ENCODE measurements at places on chromosomes 6 and 20.

GRCh38 chr6:11585426-11586016 lies 48.0 kb downstream of the TMEM170B start:
- no peak for DNase-seq

- no peak for DNase-seq
Measured at GRCh38 chr20:52494244-52494643, 302.7 kb upstream of the ZFP64 start.

- DNase-seq, result no peak
Measured at GRCh38 chr6:154388803-154389202, 32.2 kb upstream of the IPCEF1 start.

- no peak for DNase-seq
Measured at GRCh38 chr6:96575359-96575758, 12.4 kb downstream of the FHL5 start.

DNA sequence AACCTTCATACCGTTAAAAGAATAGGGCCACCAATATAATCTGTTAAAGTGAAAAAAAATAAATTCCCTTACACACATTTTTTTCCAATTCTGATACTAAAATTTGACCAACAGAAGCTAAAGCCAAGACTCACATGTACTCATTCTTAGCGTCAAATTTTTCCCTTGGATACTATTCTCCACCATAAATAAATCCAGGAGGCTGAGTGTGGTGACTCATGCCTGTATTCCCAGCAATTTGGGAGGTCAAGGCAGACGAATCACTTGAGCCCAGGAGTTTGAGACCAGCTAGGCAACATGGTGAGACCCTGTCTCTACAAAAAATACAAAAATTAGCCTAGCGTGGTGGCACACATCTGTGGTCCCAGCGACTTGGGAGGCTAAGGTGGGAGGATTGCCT lies 43.9 kb downstream of the SCML4 start:
- no peak for DNase-seq

- no peak for DNase-seq
Measured at GRCh38 chr20:22425344-22426295, 158.8 kb downstream of the FOXA2 start.

- DNase-seq, result no peak
Measured at GRCh38 chr6:1197309-1197708, 114.6 kb upstream of the FOXQ1 start.

DNA sequence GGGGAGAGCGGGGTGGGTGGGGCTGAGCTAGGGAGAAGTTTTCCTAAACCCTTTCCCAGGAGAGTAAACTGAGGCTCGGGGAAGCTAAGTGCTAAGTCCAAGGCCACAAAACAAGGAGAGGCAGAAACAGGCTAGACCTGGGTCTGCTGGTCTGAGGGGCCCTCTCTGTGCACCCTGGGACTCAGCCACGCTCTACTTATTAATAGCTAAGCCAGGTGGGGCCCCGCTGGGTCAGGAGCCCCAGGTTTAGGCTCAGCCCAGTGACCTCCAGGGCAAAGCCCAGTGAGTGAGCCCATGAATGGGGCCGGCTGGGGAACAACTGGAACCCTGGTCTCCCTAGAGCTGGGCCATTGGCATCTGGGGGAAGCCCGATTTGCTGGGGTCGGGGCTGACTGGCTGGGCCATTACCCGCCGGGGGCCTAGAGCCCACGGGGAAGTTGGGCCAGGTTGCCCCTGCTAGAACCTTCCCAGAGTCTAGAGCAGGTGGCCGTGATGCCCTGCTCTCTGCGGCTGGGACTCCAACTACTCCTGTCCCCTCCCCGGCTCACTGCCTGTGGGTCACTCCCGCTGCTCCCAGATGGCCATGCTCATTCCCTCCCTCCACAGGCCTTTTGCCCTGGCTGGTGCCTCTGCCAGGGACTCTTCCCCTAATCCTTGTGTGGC lies 24.1 kb upstream of the NOL4L start:
- no peak for DNase-seq

DNA sequence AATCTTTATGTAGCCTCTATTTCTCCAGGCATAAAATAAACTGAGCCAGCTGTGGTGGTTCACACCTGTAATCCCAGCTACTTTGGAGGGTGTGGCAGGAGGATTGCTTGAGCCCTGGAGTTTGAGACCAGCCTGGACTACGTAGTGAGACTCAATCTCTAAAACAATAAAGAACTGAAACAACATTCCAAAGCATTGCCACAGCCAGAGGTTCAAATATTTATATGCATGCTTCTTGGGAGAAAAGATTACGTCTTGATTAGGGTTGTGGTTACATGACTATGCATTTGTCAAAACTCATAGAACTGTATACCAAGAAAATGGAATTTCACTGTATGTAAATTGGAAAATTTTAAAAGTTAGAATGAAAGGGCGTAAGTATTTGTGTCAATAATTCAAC lies 27.7 kb upstream of the PAX1 start:
- DNase-seq, result no peak

- DNase-seq, result no peak
Measured at GRCh38 chr20:35243317-35243716, 16.8 kb downstream of the MMP24 start.

- no peak for DNase-seq
Measured at GRCh38 chr20:32368323-32368722, 10.2 kb downstream of the ASXL1 start.

GRCh38 chr20:32037929-32038328 lies 14.1 kb upstream of the HCK start:
- DNase-seq, result no peak

DNA sequence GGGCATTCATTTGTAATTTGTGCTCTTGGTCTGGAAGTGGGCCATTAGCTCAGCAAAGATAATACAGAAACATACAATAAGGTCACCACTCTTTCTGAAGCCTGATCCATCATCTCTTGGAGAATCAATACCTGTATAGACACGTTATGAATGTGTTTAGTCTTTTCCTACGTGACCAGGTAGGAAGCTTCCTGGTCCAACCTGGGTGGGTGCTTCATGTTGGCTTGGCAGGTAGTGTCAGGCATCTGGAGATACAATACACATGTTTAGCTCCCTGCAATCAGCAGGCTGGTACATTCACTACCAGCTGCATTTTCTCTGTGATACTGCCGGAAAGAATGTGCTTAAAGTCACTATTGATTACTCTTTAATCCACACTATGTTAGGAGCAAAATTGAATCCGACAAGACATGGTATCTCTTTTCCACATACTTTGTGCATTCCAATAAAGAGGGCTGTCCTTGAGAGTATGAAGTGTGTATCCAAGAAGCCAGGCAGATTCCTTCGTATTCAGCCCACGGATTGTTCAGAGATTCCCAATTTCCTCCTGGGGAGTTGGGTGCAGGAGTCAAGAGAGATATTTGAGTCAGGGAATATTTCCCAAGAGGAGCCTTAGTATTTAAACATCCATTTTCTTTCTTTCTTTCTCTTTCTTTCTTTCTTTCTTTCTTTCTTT lies 49.9 kb upstream of the RANBP9 start:
- DNase-seq, result no peak

- DNase-seq, result no peak
Measured at GRCh38 chr6:2274981-2275891, 29.8 kb upstream of the GMDS start.

- DNase-seq, result no peak
Measured at GRCh38 chr6:64145658-64146057, 510.1 kb downstream of the PHF3 start.

- DNase-seq, result no peak
Measured at GRCh38 chr20:11008444-11009033, 334.7 kb upstream of the JAG1 start.

GRCh38 chr6:11404838-11405237 lies 132.7 kb upstream of the TMEM170B start:
- no peak for DNase-seq

DNA sequence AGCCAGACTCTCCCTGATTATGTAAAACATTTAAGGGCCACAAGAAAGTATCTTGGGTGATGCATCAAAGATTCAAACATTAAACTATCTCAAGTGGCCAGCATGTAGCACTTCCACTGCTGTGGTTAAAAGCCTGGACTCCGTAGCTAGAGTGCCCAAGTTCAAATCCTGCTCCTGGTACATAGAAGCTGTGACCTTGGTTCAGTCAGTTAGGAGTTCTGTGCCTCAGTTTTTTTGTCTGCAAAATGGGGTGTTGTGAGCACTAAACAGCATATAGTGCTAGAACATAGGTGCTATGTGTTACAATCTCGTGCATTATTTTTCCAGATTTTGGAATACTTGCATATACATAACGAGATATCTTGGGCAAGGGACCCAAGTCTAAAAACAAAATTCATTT lies 68.7 kb downstream of the PSMG4 start:
- no peak for DNase-seq

DNA sequence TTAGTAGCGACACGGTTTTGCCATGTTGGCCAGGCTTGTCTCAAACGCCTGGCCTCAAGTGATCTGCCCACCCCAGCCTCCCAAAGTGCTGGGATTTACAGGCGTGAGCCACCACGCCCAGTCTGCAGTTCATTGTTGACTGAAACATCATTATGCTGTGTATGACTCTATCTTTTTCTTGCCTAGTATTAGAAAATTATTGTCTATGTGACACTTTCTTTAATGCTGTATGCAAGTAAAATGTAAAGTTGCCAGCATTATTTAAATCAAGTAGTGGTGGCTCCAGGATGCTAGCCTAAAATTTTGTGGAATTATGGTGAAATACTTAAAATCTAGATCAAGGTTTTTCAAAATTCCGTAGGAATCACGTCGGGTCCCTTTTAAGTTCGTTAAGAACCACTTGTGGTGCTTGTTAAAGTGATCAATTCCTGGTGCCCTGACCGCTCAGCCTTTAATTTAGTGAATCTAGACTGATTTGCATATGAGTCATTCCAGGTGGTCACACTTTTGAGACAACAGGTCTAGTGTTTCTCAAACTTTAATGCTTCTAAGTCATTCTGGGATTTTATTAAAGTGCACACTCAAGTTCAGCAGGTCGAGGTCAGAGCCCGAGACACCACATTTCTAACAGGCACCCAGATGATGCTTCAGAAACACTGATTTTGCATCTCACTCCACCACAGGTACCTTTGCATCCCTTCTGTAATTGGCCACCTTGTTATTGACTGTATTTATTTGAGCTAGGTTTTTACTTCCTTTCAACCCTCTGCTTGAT lies 132.6 kb upstream of the MTHFD1L start:
- DNase-seq, result no peak

- DNase-seq, result no peak
Measured at GRCh38 chr20:39878809-39879208, 810.2 kb downstream of the MAFB start.

DNA sequence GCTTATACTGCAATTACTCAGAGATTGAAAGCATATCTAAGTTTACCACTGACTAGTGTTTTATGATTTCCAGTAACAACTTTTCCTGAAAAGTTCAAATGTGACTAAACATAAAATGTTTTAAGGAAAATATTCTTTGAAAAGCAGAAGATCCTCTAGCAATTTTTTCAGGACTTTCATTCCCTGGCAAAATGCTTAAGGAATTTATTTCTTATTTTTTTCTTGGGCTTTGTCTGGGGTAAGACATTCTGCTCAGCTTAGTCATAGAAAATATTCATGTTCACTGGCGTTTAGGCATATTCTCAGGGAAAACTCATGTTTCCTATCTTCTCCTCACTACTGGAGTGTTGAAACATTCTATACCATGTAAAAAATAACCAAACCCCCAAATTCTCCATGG lies 235.3 kb upstream of the CEP162 start:
- no peak for DNase-seq

GRCh38 chr6:26202201-26202611 lies 115.0 kb downstream of the HFE start:
- no peak for DNase-seq

DNA sequence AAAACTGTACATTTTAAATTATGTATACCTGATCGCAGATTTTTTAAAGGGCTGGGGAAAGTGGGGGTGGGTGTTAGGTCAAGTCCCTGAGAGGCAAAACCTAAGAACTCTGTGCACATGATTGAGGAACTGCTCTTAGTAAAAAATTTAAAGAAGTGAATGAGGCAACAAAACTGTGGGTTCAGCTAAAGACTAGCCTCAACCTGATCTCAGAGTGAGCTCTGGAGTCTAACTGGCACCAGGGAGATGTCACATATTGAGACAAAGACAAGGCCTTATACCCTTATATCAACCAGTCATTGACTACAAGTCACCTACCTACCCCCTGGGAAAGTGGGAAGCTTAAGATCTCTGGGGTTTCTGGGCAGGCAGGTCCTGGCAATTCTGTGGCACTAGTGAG lies 27.4 kb upstream of the RUNX2 start:
- no peak for DNase-seq

DNA sequence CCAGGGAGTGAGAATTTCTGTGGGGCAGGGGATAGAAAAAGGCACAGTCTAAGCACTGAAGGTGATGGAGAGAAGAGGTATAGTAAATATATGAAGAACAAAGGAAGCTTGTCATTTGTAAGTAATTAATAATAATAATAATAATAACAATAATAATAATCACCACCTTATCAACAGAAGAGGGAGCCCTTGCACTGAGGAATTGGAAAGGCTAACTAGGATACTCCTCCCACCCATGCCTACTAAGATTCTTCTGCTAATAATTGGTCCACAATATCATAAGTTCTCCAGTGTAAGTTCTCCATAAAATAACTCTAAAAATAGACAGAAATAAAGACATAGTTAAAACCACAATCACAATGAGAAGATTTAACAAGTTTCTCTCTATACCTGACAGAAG lies 912 bp upstream of the OR12D3 start:
- no peak for DNase-seq

- DNase-seq, result no peak
Measured at GRCh38 chr6:118810420-118811027, 83.4 kb upstream of the ASF1A start.

DNA sequence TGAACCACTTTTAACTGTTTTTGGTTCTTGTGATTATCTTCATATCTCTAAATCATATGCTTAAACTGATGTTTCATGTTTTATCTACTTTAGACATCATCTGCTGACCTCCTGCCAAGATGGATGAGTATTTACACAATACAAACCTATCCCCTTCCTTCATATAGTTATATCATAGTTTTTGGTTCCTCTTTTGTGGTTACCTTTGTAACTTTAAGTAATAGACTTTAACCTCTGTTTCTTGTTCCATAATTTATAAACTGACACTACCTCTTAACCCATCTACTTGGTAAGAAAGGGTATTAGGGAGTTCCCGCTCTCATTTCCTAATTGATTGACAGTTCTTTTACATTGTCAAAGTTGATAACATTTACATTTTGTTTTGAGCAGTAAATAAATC lies 11.9 kb downstream of the PCMT1 start:
- DNase-seq, result no peak

GRCh38 chr6:139338795-139339194 lies 35.7 kb downstream of the CITED2 start:
- DNase-seq, result no peak

- DNase-seq, result no peak
Measured at GRCh38 chr6:56766806-56767178, 124.1 kb upstream of the DST start.
